CD4-positive, alpha-beta T cell treated with Interferon alpha-2 for 1 hour (primary cell): ENCODE measurements at places on chromosomes 5 and 9.

DNA sequence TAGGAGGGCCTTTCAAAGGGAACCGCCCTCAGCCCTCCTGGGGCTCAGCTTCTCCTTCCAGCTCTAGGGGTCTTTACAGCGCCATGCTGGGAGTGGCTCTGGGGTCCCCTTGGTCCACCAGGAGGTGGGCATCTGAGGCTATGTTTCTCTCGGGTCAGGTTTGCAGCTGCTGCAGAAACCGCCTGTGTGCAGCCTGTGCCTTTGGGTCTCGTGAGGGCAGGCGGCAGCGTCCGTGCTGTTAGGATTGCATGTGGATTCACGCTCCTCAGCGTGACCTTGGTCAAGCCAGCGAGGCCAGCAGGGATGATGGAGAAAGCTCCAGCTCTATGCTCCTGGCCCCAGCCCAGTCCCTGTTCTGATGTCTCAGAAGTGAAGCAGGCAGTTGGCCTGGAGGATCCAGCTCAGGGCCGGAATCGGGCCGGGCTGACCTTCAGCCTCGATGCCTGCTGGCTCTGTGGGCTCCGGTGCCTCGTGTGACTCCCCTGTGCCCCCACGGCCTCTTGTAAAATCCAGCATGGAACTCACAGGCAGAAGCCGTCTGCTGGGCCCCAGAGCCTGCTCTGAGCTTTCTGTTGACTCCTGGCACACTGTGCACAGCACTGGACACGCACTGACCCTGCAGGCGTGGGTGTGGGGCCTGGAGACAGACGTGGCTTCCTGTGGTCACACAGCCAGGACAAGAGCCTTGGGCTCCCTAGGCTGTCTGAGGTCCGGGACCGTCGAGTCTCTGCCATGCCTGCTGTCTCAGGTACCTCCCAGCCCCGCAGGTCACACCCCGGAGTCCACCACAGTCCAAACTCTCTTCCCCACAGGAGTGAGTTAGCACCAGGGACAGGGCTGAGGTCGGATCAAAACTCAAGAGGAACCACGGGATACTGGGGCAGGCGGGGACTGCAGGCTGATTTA is 54.3 kb downstream of the TRIP13 start:
- DNase-seq: no peak

- DNase-seq: no peak
Observed at GRCh38 chr9:107471552-107471951, 18.0 kb downstream of the KLF4 start.

GRCh38 chr9:31089549-31090221 is 1294.8 kb upstream of the ACO1 start:
- no peak for DNase-seq

DNA sequence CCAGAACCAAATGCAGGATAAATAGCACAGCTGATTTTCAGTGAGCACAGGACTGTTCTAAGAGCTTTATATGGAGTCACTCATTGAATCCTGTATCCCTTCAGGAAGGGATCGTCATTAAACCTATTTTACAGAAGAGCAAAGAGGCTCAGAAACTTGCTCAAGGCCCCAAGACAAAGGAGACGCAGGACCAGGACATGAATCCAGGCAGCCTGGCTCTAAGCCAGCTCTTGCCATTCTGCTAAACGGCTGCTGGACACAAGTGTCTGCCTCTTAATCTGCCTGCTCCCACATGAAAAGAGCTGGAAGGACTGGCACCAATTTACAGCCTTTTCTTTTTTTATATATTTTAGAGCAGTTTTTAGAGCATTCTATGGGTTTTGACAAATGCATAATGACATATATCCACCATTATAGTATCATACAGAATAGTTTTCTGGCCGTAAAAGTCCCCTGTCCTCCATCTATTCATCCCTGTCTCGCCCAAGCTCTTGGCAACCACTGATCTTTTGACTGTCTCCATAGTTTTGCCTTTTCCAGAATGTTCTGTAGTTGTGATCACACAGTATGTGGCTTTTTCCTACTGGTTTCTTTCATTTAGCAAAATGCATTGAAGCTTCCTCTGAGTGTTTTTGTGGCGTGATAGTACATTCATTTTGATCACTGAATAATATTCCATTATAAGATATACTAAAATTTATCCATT is 37.5 kb downstream of the RETREG1 start:
- DNase-seq: no peak

DNA sequence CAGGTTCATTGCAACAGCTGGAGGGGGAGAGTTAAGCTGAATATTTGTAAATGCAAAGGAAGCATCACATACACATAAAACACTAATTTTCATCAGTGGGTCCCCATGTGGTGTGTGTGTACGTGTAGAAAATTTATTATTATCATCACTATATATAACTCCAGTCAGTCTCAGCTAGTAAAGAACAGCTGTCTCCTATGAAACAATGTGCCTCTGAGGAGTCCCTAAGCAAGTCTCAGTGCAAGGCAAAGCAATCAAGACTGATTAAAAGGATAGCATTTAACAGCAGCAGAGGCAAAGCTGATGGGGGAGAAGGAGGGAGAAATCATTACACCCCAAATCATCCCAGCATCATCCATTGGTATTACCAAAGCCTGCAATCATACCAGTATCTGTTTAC is 104.2 kb upstream of the MARCHF11 start:
- no peak for DNase-seq

DNA sequence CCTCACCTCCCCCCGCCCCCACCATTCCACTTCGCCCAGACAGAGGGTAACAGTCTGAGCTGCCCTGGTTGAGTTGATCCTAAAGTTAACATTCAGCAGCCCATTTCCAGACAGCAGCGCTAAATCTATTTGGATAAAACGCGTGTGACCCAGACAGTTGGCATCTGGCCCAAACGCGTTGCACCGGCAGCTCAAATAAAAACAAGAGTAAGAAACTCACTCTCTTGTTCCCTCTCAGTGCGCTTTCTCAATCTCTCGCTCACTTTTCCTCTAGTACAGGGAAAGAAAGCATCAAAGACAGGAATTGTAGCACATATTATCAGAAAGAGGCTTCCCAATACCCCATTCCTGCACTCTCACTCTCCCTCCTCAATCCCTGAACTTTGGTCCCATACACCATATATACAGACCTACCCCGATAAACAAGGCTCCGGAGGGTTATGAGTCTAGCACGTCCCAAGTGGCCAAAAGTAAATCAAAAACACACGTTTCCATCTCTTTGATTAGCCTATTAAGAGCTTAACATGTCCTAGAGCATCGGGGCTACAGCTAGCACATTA is 1.3 kb downstream of the ADAMTS6 start:
- peak; percentile 37 for DNase-seq

DNA sequence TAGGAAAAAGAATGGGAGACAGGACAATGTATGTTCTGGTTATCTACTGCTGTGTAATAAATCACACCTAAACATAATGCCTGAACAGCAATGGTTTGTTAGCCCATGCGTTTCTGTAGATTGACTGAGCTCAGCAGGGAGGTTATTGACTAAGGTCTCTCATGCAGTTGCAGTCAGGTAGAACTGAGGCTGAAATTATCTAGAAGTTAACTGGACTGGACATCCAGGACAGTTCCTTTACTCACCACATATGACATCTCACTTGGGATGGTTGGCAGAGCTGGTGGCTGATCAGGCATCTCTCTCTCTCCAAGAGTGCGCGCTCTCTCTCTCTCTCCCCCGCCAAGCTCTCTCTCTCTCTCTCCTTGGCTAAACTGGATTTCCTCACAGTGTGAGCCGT is 8.9 kb upstream of the FOXB2 start:
- DNase-seq: no peak

DNA sequence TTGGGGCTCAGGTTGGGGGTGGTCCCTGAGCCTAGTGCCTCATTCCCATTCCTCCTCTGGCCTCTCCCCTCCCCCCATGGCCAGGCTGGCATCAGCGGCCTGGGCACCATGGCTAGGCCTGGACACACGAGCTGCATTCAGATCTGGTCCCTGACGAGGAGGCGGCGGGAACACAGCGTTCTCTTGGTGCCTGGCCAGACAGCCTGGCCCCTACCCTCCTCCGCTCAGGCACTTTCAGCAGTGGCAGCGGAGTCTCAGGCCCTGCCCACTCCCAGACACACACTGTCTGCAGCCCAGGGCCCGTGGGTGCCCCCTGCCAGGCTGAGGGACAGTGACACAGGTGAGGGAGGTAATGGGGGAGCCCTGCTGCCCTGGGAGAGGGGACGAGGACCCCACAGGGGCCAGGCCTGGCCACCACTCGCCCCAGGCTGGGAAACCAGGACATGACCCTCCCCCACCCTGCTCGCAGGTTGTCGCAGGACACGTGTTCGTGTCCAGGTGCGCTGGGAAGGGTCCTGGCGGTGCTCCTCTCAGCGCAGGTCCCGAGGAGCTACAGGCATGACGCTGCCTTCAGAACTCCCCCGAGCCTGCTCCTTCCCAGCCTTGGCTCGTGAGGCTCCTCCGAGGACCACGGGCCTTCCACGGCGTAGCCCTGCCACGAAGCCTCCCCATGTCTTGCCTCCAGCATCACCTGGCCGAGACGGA is 19.9 kb upstream of the UBAC1 start:
- no peak for DNase-seq

GRCh38 chr5:163408311-163408923 is 29.0 kb upstream of the CCNG1 start:
- peak; percentile 62 for DNase-seq
